ENCODE measurements at places on chromosomes 7 and 10. TPM values are rescaled to one million over a fixed set of nuclear protein-coding genes. Genes with fewer than 3 reads are reported as not detected.

The CDHR1 gene
- 20.0 TPM for total RNA-seq

The LEP gene
- total RNA-seq: not detected

The AKR1B15 gene
- not detected for total RNA-seq

The ABLIM1 gene
- total RNA-seq: 135 TPM

The SPDYE9 gene
- total RNA-seq: not detected

The ATRNL1 gene
- 694 TPM for total RNA-seq

The POT1 gene
- 40.1 TPM for total RNA-seq

The RBP3 gene
- not detected for total RNA-seq

The C10orf67 gene
- 0.41 TPM for total RNA-seq

The OPN1SW gene
- total RNA-seq: not detected

The ARMC10 gene
- total RNA-seq: 36.1 TPM

The XPNPEP1 gene
- 59.5 TPM for total RNA-seq

The CYP26C1 gene
- total RNA-seq: 0.39 TPM

All from dorsolateral prefrontal cortex (tissue), 122 donors.